ENCODE measurements at places on chromosomes 4 and X.

GRCh38 chr4:7435471-7436061 is 836 bp upstream of the PSAPL1 start:
- H3K4me1 ChIP-seq = peaks cover 15% of the 10 kb centered on the region
- H3K36me3 ChIP-seq = no peaks in the 10 kb centered on the region
- no peak overlapping the region for H3K4me3 ChIP-seq
- peak overlapping the region; percentile 62 for H3K27ac ChIP-seq

DNA sequence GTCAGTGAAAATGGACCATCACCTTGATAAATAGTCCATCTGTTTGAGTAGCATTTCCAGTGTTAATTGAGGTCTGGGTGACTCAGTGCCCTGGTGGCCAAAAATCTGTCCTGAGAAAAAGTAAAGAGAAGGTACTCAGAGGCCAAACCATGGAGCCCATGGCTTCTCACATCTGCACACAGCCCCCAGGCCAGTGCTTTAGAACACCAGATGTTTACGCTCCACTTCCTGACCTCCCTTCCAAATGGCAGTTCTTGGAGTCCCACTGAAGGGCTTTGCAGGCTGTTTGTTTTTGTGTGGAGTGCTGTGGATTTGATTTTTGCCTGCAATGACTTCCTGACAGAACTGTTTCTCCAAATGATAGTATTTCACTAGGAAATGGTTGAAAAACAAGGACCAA is 60.2 kb upstream of the GPC4 start:
- DNase-seq = no peak
- no peaks in the 10 kb centered on the region for H3K27me3 ChIP-seq
- no peak overlapping the region for H3K4me3 ChIP-seq
- H3K36me3 ChIP-seq = no peaks in the 10 kb centered on the region
- peaks cover 5% of the 10 kb centered on the region for H3K4me1 ChIP-seq

DNA sequence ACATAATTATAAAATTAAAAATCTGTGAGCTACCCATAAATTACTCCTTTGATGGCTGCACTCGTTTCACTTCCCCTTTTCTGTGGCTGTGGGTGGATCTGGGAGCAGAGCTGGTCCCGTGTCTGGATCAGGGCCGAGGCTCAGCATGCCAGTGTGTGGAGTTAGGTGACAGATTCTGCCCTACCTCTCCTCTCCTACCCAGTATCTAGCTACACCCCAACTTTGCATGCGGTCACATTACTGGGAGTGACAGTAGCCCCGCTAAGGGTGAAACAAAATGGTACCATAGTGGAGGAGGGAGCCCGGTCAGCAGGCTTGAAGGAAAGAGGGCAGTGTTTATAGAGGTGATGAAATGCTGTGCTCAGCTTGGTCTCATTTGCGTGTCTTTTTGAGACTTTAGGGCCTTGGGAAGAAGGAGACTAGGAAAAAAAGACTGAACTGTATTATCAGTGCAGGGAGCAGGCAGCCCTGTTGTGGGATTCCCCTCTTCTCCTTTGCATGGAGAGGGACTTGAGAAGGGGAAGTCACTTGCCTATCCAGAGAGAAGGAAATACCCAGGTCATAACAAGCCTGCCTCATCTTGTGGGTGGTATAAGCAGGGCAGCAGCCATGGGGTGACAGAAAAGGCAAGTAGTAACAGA is 48.4 kb downstream of the ARHGAP10 start:
- H3K27me3 ChIP-seq = no peaks in the 10 kb centered on the region
- H3K36me3 ChIP-seq = no peaks in the 10 kb centered on the region
- peaks cover 15% of the 10 kb centered on the region for H3K4me1 ChIP-seq
- no peak for DNase-seq
- H3K27ac ChIP-seq = no peak overlapping the region

DNA sequence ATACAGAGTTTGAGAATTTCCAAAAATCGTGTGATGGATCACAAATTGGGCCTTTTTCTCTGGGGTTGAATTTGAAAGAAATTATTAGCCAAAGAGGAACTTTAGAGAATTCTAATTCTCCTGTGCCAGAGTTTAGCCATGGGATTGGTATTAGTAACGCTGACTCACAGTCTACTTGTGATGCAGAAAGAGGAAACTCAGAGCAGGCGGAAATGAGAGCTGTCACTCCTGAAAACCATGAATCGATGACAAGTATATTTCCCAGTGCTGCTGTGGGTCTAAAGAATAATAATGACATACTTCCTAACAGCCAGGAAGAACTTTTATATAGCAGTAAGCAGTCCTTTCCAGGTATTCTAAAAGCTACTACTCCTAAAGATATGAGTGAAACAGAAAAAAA is 64.9 kb downstream of the N4BP2 start:
- no peak overlapping the region for H3K27ac ChIP-seq
- H3K36me3 ChIP-seq = peaks cover 27% of the 10 kb centered on the region
- H3K4me1 ChIP-seq = peaks cover 16% of the 10 kb centered on the region
- no peaks in the 10 kb centered on the region for H3K27me3 ChIP-seq
- no peak overlapping the region for H3K4me3 ChIP-seq
- DNase-seq = no peak

DNA sequence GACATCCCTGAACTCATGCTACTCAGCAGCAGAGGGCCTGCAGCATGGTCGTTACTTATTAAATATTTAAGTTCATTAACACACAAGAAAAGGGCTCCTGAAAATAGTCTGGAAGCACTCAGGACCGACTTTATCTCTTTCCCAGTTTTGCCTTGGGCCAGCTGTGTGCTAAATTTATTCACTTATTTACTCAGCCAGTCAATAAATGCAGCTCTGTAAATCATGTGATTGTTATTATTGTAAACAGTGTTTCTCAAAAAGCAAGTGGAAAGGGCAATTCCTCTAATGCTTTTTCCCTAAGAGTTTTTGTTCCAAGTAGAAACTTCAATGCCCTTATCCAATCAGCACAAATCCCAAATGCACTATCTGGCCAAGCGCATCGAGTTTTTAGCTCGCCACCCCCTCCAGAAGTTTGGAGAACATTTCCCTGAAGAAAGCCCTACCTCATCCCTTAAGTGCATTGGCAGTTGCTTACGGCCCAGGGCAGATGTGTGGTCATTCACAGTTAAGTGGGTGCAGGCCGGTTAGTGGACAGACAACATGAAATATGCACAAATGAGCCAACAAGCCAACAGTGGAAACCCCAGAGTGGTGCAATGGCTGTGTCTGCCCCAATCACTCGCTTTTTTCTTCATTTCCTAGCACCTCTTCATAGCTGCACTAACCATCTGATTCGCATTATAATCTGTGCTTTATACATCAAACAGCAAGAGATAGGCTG is 125.8 kb downstream of the SMIM20 start:
- H3K27me3 ChIP-seq = peaks cover 21% of the 10 kb centered on the region
- H3K4me3 ChIP-seq = no peak overlapping the region
- DNase-seq = no peak

DNA sequence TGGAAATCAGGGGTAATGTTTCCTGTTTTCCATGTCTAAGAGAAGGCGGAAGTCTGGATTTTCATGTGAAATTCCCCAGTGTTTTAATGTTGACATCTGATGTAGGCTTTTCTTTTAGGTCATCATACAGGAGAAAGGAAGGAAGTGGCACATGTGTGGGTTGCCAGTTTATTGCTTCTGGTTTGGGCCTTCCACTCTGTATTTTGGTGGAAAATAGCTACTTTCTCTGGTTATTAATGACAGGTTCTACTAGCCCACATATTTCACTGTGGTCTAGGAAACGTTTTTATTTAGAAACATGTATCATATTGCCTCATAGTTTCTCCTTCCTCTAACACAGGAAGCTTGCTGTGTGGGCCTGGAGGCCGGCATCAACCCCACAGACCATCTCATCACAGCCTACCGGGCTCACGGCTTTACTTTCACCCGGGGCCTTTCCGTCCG is 7.2 kb downstream of the PDHA1 start:
- no peak overlapping the region for H3K27ac ChIP-seq
- H3K4me3 ChIP-seq = no peak overlapping the region
- peaks cover 11% of the 10 kb centered on the region for H3K36me3 ChIP-seq
- H3K27me3 ChIP-seq = no peaks in the 10 kb centered on the region
- no peak for DNase-seq
- no peaks in the 10 kb centered on the region for H3K4me1 ChIP-seq

- H3K4me1 ChIP-seq = peaks cover 1% of the 10 kb centered on the region
- H3K4me3 ChIP-seq = no peak overlapping the region
- no peaks in the 10 kb centered on the region for H3K27me3 ChIP-seq
- no peak for DNase-seq
- H3K27ac ChIP-seq = no peak overlapping the region
Measured at GRCh38 chrX:29869837-29870236, 345.5 kb upstream of the MAGEB2 start.

GRCh38 chr4:106384878-106385277 is 16.3 kb upstream of the GIMD1 start:
- H3K36me3 ChIP-seq = no peaks in the 10 kb centered on the region
- no peak for DNase-seq
- no peaks in the 10 kb centered on the region for H3K4me1 ChIP-seq
- no peak overlapping the region for H3K27ac ChIP-seq
- H3K4me3 ChIP-seq = no peak overlapping the region

GRCh38 chr4:37757761-37758160 is 68.7 kb upstream of the PGM2 start:
- H3K36me3 ChIP-seq = no peaks in the 10 kb centered on the region
- H3K4me1 ChIP-seq = peaks cover 16% of the 10 kb centered on the region
- no peaks in the 10 kb centered on the region for H3K27me3 ChIP-seq
- H3K4me3 ChIP-seq = no peak overlapping the region
- no peak for DNase-seq

GRCh38 chrX:52422884-52423283 is 54.1 kb downstream of the XAGE2 start:
- no peaks in the 10 kb centered on the region for H3K27me3 ChIP-seq
- H3K27ac ChIP-seq = no peak overlapping the region
- H3K36me3 ChIP-seq = no peaks in the 10 kb centered on the region
- H3K4me3 ChIP-seq = no peak overlapping the region
- no peaks in the 10 kb centered on the region for H3K4me1 ChIP-seq

GRCh38 chr4:164956766-164957643 is 20.5 kb downstream of the TRIM61 start:
- peaks cover 16% of the 10 kb centered on the region for H3K27me3 ChIP-seq
- peak overlapping the region; percentile 91 for H3K4me3 ChIP-seq
- H3K36me3 ChIP-seq = peaks cover 7% of the 10 kb centered on the region
- peaks cover 31% of the 10 kb centered on the region for H3K4me1 ChIP-seq
- peak overlapping the region; percentile 97 for H3K27ac ChIP-seq

DNA sequence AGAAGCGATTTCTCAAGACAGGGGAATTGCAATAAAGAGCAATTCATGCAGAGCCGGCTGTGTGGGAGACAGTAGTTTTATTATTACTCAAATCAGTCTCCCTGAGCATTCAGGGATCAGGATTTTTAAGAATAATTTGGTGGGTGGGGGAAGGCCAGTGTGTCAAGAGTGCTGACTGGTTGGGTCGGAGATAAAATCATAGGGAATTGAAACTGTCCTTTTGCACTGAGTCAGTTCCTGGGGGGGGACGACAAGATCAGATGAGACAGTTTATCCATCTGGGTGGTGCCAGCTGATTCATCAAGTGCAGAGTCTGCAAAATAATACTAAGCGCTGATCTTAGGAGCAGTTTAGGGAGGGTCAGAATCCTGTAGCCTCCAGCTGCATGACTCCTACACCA is 502.4 kb downstream of the NLGN4X start:
- DNase-seq = no peak
- no peaks in the 10 kb centered on the region for H3K36me3 ChIP-seq
- H3K27me3 ChIP-seq = peaks cover 4% of the 10 kb centered on the region

DNA sequence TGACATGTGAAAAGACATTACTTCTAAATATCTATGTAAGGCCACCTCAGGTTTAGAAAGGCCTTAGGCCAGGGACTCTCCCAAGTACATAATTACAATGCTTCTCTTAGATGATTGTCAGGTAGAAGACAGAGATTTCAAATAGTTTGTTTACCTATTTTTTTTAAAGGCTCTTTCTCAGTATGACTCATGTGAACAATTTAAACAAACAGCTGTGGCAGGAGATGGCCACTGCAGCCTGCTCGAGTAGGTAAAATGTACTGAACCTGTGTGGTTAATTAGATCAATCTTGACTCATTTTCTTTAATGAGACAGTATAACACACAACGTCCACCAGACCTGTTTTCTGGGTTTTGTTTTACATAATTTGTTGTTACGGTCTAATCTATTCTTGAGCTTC is 50.2 kb downstream of the LEF1 start:
- DNase-seq = no peak
- H3K27ac ChIP-seq = peak overlapping the region; percentile 74
- no peaks in the 10 kb centered on the region for H3K27me3 ChIP-seq
- H3K4me1 ChIP-seq = peaks cover 57% of the 10 kb centered on the region
- no peaks in the 10 kb centered on the region for H3K36me3 ChIP-seq
- H3K4me3 ChIP-seq = no peak overlapping the region

DNA sequence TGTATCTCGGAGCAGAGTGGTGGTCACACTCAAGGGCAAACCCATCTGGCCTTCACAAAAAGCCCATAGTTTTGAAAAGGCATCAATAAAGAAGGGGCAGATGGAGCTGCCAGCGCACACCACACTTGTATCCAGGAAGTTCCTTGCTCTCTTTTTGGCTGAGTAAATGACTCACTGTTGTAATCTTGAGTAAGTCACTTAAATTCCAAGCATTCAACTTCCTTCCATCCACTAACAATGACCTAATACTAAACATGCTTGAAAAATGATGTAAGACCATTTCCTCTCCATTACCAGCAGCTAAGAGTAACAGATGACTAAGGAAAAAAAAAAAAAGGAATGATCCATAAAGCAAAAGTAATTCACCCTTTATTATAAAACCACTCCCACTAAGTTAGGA is 32.4 kb upstream of the MYOZ2 start:
- no peaks in the 10 kb centered on the region for H3K27me3 ChIP-seq
- no peak for DNase-seq
- no peak overlapping the region for H3K4me3 ChIP-seq

DNA sequence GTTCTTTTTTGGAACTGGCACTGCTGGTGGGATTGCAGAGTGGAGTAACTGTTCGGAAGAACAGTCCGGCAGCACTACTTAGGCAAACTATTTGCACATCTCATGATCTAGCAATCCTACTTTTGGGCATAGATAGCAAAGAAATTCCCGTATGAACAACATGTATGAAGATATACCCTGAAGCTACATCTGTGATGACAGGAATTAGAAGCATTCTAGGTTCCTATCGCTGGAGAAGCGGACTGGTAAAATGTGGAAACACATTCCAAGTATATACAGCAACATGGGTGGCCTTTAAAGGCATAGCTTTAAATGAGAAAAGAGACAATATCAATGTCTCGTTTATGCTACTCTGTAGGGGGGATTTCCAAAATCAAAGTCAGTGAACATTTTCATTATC is 3.1 kb downstream of the DCAF16 start:
- H3K4me1 ChIP-seq = peaks cover 41% of the 10 kb centered on the region
- H3K4me3 ChIP-seq = peak overlapping the region; percentile 59
- no peaks in the 10 kb centered on the region for H3K27me3 ChIP-seq
- peak overlapping the region; percentile 30 for H3K27ac ChIP-seq

- peak overlapping the region; percentile 86 for H3K27ac ChIP-seq
- no peaks in the 10 kb centered on the region for H3K36me3 ChIP-seq
- no peaks in the 10 kb centered on the region for H3K27me3 ChIP-seq
- H3K4me3 ChIP-seq = no peak overlapping the region
- no peak for DNase-seq
- H3K4me1 ChIP-seq = peaks cover 57% of the 10 kb centered on the region
Measured at GRCh38 chr4:31068257-31069075, 348.3 kb downstream of the PCDH7 start.

- no peak for DNase-seq
- no peaks in the 10 kb centered on the region for H3K4me1 ChIP-seq
- no peaks in the 10 kb centered on the region for H3K27me3 ChIP-seq
- no peak overlapping the region for H3K27ac ChIP-seq
Measured at GRCh38 chrX:134525086-134525792, 65.3 kb downstream of the HPRT1 start.

- H3K27me3 ChIP-seq = peaks cover 18% of the 10 kb centered on the region
- H3K4me3 ChIP-seq = peak overlapping the region; percentile 37
- H3K4me1 ChIP-seq = peaks cover 14% of the 10 kb centered on the region
- peak; percentile 61 for DNase-seq
- peaks cover 2% of the 10 kb centered on the region for H3K36me3 ChIP-seq
Measured at GRCh38 chr4:165493359-165493758, 114.6 kb downstream of the CPE start.
